ENCODE measurements at places on chromosomes 2 and 18. TPM values are rescaled to one million over a fixed set of nuclear protein-coding genes. Genes with fewer than 3 reads are reported as not detected.

DNA sequence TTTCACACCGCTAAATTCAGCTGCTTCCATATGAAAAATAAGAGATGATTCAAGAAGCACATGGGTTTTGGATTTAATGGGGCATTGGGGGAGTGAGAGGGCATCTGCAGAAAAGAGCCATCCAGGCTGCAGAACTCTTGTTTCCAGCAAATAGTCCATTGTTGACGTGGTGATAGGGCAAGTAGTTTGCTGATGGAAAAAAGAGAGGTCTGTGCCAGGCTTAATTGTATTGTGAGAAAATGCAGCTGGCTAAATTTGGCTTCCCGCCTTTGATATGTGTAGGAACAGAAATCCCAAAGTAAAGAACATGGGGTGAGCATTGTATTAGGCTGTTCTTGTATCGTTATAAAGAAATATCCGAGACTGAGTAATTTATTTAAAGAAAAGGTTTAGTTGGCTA is 199.5 kb downstream of the SETBP1 start:
- no peak for DNase-seq

DNA sequence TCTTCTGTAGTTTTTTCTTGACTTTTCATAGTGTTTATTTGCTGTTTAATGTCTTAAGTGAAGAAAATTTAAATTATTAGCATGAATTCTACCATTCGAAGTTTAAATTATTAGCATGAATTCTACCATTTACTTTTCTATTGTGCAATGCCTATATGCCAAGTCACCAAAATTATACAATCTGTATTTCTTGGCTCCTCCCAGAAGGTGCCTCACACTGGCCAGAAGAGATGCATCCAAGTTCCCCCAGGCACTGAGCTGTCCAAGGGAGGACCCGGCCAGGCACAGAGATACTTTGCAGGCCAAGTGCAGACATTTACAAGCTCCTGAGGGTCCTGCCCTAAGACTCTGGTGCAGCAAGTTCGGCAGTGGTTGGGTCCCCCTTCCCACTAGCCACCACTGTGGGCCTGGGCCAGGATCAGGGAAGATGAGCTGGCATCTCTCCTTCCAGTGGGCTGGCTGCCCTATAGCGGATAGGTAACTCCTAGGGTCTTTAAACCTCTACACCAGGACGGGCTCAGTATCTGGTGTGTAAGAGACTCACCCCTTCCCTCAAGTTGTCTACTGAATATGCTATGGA is 31.3 kb downstream of the TMEM247 start:
- no peak for DNase-seq

DNA sequence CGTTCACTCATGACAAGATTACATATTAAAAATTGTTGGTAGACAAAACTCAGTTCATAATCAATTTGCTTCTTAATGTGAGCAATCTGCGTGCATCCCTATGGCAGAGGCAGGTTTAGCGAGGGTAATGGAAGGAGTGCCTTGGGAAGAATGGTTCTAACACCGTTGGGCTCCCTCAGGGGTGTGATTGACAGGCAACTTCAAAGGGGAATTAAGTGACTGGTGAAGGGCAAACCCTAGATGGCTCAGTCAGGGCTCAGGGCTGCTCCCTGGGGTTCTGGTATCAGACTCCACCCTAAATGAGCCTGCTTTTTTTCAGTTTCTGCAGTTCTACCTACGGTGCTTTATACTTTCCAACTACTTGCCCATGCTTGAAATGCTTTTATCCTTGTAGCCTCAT is 419.5 kb upstream of the CELF4 start:
- no peak for DNase-seq

DNA sequence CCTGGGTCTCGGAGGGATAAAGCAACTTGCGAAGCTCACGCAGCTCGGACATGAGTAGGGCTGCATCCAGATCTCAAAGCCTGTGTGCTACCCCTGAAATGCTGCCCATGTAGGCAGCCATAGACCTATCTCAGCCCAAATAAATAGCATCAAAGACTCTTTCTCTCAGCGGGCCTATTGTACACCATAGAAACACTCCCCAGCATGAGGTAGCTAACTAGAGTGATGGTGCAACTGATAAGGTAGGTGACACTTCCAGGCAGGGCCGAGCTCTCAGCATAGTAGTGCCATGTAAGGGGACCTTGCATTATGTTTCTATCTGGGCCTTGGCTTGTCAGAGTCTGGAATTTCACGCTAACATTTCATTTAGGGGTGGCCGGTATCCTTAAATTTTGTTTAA is 52.4 kb downstream of the RABL2A start:
- no peak for DNase-seq

DNA sequence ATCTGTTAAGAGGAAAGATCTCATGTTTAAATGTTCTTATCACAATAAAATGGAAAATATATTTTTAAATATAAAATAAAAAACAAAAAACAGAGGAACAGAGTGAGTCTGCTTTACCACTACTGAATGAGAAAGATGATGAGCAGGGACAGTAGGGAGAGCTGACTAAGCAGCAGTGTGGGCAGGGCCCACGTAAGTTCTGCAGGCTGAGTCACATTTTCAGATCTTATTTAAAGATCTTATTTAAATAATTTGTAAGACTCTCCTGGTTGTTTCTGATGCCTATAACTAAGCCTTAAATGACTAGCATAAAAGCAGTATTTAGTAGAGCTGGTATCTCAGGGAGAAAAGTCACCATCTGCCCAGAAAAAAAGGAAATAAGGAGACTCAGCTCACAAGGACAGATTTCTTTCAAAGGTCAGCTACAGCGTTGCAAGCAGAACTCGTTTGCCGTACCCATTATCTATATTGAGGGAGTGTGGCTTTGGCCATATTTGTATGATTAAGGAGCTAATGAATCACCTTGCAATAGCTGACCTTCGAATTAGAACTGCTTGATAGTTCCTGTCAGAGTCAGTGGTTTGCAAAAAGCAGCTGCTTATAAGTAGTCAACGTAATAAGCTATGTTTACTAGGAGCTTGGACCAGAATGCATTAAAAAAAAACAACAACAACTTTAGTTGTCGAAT is 322.1 kb upstream of the CHAC2 start:
- no peak for DNase-seq

GRCh38 chr2:5697562-5697961 is 5.4 kb downstream of the SOX11 start:
- no peak for DNase-seq

DNA sequence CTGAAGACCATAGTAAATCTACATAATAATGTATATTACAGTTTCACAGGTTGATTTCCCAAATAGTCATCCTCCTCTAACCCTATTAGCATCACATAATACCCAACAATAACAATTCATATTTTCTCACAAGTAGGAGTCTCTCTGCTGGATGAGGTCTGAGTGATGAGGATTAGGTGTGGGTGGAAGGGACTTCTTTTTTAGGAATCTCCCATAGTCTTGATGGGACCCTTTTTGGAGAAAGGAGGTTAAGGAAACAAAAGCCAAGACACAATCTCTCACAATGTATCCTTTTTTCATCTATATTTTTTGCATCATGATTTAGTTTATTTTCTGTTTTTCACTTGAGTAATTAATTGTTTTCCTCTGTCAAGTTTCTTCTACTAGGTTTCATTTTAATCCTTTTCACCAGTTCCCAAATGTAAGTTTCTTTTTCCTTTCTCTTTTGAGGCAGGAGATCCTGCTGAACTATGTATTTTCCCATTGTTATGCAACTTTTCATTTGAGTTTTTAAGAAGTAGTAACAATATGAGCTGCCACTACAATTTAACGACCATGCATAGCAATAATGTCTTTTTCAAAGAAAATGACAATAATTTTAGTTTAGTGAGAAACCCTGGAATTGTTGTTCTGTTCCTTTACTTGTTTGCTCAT is 2.5 kb upstream of the IFIH1 start:
- DNase-seq: no peak

- DNase-seq: no peak
Observed at GRCh38 chr2:235506291-235506996, 12.6 kb downstream of the AGAP1 start.

- DNase-seq: no peak
Observed at GRCh38 chr2:45260946-45261345, 251.7 kb upstream of the SIX2 start.

DNA sequence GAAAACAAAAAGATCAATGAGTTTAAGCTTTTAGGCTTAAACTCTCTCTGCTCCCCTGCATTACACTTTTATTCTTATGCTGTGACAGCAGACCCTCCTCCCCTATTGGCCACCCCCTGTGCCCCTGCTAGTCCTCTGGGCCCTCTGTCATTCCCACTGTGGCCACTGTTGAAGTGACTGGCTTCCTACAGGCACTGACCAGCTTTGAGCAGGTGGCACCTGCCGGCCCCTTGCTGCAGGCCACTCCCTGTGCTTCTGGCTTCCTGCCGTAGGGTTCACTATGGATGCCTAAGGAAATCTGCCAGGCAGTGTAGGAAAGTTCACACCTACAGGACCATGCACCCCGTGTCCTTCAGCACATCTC is 156.5 kb upstream of the L3MBTL4 start:
- DNase-seq: no peak

DNA sequence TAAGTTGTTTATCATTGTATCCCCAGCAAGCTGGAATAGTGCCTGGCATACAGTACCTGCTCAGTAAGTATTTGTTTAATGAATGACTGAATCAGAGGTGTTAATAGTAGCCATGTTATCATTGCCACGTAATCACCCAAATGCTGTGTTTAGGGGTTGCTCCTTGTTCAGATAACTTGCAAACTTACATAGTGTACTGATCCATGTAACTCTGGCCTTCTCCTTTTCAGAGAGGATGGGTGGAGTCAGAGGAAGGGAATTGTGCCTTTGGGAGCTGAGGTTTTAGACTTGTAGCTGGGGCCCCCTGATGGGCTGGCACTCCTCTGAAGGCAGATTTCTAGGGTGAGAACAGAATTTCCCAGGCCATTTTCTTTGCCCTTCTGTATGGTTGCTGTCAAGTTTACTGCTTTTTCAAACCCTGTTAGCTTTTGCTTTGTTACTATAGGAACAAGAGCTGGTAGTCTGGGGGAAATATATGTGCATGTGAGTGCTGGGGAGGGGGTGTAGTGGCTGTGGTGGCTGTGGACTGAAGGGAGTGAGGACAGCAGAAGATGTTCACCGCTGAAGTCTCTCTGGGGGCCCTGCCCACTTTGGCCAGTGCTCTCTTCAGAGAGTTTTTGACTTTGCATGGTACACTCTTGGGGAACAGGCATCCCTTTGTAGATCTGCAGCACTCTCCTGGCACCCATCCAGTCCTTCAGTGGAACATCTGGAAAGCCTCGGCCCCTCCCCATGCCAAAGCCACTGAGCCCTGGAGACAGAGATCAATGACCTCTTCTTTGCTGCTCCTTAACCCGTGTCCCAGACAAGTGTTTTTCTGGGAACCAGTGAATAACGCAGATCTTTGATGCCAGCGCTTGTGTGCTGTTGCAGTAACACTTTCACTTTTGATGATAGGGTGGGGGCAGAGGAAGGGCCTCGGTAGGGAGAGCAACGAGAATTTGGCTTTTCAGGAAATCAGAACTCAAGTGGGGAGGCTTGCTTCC is 209.0 kb downstream of the PRKCE start:
- peak; percentile 74 for DNase-seq

DNA sequence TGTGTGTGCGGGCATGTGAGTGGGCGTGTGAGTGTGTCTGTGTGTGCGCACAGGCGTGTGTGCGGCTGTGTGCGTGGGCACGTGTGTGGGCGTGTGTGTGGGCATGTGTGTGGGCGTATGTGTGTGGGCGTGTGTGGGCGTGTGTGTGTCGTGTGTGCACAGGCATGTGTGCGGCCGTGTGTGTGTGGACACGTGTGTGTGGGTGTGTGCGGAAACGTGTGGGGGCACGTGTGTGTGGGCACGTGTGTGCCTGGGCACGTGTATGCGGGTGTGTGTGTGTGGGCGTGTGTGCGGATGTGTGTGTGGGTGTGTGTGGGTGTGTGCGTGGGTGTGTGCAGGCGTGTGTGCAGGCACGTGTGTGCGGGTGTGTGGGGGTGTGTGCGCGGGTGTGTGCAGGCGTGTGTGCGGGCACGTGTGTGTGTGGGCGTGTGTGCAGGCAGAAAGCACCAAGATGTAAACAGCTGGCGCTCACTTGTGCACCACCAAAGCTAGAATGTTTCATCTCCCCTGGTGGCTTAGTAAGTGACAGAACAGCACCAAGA is 31.2 kb upstream of the ALKAL2 start:
- DNase-seq: no peak

- no peak for DNase-seq
Observed at GRCh38 chr2:65061146-65061909, 5.1 kb downstream of the CEP68 start.

Gene ZCCHC2
- 6.8 TPM for polyA plus RNA-seq

Gene STRN
- polyA plus RNA-seq: 2.6 TPM

Gene GALNT3
- polyA plus RNA-seq: 5.0 TPM

Gene TMEM178A
- 13.2 TPM for polyA plus RNA-seq

Gene TRAK2
- 35.6 TPM for polyA plus RNA-seq

Gene CXCR1
- polyA plus RNA-seq: 0.24 TPM

Gene TGFBRAP1
- polyA plus RNA-seq: 13.7 TPM

Gene TEKT4
- polyA plus RNA-seq: not detected

Gene GPR45
- not detected for polyA plus RNA-seq

Gene ACTG2
- 94.0 TPM for polyA plus RNA-seq

Gene PLB1
- polyA plus RNA-seq: 4.1 TPM

Gene FLACC1
- 1.0 TPM for polyA plus RNA-seq
